Thyroid gland (tissue), 4 donors: ENCODE measurements at places on chromosomes 7 and 10. TPM values are rescaled to one million over a fixed set of nuclear protein-coding genes. Genes with fewer than 3 reads are reported as not detected.
A peak's percentile ranks its signal among the peaks of the same experiment; 100 is the strongest.

- DNase-seq, result no peak
Observed at GRCh38 chr10:33235951-33236350, 98.5 kb downstream of the NRP1 start.

GRCh38 chr7:157139111-157139809 lies 534 bp downstream of the UBE3C start:
- DNase-seq, result peak; percentile 56

DNA sequence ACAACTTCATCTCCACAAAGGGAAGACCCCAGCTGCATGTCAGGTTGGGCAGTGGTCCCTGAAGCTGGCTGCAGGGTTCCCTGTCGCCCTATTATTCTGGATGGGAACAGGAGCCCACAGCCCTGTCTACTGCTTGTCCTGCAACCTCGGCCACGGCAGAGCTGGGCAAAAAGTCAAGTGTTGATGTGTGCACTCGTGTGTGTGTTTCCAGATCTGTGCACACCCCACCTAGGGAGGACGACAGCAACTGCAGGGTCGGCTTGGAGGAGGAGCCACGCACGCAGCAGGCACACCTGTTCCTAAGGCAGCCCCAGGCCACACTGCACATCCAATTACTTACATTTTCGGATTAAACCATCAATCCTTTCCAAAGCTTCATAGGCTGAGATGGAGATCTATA lies 23.6 kb downstream of the PITRM1 start:
- DNase-seq, result no peak

- DNase-seq, result no peak
Observed at GRCh38 chr10:59374916-59375315, 12.6 kb upstream of the FAM13C start.

DNA sequence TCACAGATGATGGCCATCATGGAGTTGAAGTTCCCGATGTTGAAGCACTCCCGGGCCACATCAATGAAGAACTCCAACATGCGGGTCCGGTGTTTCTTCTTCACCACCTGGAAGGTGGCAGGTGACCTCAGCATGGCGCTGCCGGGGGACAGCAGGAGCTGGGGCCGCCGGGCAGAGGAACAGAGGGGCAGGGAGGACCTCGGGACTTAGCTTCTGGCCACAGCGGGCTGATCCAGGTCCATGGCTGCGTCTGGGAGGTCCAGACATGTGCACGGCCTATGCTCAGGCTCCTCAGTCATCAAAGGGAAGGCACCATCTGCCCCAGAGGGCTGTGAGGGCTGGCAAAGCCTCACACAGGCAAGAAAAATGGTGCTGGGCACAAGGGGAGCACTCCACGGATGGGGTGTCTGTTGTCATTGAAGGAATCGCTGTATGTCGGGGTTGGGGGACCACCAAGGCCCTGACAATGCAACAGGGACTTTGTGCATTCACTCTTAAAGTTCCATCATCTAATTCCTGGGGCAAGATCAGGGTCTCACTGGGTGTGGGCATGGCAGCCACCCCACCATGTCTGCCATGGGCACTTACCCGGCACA lies 60.9 kb downstream of the CSGALNACT2 start:
- no peak for DNase-seq

GRCh38 chr10:71085689-71086438 lies 126.5 kb upstream of the UNC5B start:
- no peak for DNase-seq

DNA sequence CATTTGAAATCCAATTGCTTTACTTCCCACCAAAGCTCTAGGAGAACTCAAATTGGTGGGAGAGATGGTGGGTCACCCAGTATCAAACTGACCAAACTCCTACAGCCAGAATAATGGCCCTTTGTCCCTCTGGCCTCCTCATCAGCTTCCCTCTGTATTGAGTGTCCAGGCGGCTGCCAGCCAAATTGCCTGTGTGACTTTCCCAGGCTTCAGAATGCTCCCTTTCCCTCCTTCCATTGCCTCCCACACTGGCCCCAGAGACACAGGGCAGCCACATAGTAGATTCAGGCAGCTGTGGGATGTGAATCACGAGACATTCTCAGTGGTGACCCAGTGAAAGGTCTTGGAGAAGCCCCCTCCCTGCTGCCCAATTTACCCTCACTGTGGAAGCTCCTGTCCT lies 12.7 kb upstream of the VDAC2 start:
- DNase-seq, result no peak

The MYO1G gene
- 1.2 TPM for total RNA-seq

The SLC13A1 gene
- total RNA-seq, result not detected

The TCAF2 gene
- total RNA-seq, result 1.7 TPM
